ENCODE measurements at places on chromosomes 1 and 21. TPM values are rescaled to one million over a fixed set of nuclear protein-coding genes. Genes with fewer than 3 reads are reported as not detected.

Gene LGR6
- total RNA-seq: 2.7 TPM

Gene S100A7
- not detected for total RNA-seq

Gene PRRC2C
- 50.0 TPM for total RNA-seq

Gene GCSAML
- 0.34 TPM for total RNA-seq

Gene SPRR2B
- not detected for total RNA-seq

Gene ZYG11A
- total RNA-seq: not detected

Gene GBP2
- total RNA-seq: 6.4 TPM

Gene MMEL1
- 0.83 TPM for total RNA-seq

Gene KRTAP21-2
- not detected for total RNA-seq

Gene CDK18
- 127 TPM for total RNA-seq

Gene CD5L
- total RNA-seq: 1.4 TPM

Gene NBPF26
- total RNA-seq: 7.5 TPM

Gene CYP2J2
- total RNA-seq: 76.4 TPM

Gene RIPPLY3
- not detected for total RNA-seq

Gene TRIM58
- total RNA-seq: 1.3 TPM

Gene ARHGAP29
- total RNA-seq: 31.8 TPM

DNA sequence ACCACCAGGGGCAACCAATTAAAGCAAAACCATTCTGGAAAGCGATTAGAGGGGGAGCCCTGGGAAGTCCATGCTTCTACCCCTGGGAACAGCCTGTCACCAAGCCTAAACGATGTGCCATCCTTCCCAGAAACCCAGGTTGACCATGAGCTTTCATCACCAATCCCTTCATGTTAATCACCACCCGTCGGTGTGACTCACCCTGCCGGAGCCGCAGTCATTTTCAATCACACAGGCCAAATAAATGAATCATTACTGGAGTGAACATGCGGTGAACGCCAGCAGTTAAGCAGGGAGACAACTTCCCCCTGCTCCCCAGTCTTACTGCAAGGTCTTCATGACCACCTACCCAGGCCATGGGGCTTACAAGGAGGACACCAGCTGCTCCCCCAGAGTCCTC is 308.8 kb downstream of the AJAP1 start:
- DNase-seq: no peak
- no peaks in the 10 kb centered on the region for H3K4me1 ChIP-seq
- no peak overlapping the region for H3K4me3 ChIP-seq
- no peaks in the 10 kb centered on the region for H3K36me3 ChIP-seq

DNA sequence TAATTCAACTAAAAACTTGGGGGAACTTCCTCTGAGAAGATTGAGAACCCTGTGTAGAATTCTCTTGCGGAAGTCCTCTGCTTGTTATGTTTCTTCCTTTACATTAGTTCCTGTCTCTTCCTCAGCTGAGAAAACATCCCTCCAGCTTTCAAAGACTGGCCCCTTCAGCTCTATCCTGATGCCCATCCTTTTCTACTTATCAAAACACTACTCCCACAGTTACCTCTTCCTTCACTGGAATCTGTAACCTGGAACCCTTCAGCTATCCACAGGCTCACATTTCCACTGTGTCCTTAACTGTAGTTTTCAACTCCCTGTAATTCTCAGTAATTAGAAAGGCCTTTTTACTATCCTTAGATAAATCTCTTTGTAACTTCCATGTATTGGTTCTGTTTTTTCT is 6.0 kb upstream of the DEDD start:
- H3K4me1 ChIP-seq: peaks cover 22% of the 10 kb centered on the region
- no peaks in the 10 kb centered on the region for H3K36me3 ChIP-seq
- H3K4me3 ChIP-seq: no peak overlapping the region
- no peaks in the 10 kb centered on the region for H3K27me3 ChIP-seq
- DNase-seq: no peak

- no peak for DNase-seq
- no peak overlapping the region for H3K27ac ChIP-seq
- H3K36me3 ChIP-seq: no peaks in the 10 kb centered on the region
- peaks cover 6% of the 10 kb centered on the region for H3K4me1 ChIP-seq
Observed at GRCh38 chr1:46400421-46400820, 6.3 kb downstream of the FAAH start.

DNA sequence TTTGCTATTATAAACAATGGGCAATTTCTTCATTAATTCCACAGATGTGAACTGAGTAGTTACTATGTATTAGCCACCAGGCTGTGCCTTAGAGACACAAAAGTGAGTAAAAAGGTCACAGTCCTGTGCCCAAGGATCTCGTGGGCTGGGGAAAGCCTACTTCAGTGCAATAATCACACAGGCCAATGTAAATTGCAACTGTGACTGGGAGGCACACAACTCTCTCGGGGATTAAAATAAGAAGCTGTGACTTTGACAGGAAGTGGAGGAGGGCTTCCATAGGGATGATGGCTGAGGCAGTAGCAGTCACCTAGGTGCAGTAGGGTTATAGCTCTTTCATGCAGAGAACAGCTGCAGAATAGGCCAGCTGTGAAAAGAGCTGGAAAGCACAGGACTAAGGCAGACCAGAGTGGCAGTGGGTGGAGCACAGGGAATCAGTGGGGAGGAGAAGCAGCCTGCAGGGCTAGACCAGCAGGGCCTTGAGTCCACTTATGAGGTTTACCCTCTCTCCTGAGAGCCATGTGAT is 121.9 kb downstream of the MAB21L3 start:
- no peaks in the 10 kb centered on the region for H3K27me3 ChIP-seq
- no peak overlapping the region for H3K4me3 ChIP-seq
- H3K36me3 ChIP-seq: no peaks in the 10 kb centered on the region
- no peaks in the 10 kb centered on the region for H3K4me1 ChIP-seq

DNA sequence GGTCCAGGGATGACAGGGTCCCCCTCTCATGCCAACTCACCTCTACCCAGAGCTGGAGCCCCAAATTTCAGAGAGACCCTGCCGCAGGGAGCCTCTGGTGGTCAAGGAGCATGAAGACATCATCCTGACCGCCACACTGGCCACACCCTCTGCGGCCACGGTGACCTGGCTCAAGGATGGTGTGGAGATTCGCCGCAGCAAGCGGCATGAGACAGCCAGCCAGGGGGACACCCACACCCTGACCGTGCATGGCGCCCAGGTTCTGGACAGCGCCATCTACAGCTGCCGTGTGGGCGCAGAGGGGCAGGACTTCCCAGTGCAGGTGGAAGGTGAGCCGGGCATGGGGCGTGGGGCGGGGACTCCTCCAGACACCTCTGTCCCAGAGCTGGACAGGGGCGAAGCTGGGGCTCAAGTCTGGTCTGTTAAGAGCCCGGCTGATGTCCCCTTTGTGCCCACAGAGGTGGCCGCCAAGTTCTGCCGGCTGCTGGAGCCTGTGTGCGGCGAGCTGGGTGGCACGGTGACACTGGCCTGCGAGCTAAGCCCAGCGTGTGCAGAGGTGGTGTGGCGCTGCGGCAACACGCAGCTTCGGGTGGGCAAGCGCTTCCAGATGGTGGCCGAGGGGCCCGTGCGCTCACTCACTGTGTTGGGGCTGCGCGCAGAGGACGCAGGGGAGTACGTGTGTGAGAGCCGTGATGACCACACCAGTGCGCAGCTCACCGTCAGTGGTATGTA is 66.0 kb downstream of the OBSCN start:
- no peaks in the 10 kb centered on the region for H3K27me3 ChIP-seq
- no peak overlapping the region for H3K4me3 ChIP-seq
- H3K4me1 ChIP-seq: no peaks in the 10 kb centered on the region
- no peak overlapping the region for H3K27ac ChIP-seq
- peak; percentile 24 for DNase-seq

- peaks cover 27% of the 10 kb centered on the region for H3K4me1 ChIP-seq
- H3K27ac ChIP-seq: no peak overlapping the region
- DNase-seq: no peak
- H3K36me3 ChIP-seq: no peaks in the 10 kb centered on the region
- H3K27me3 ChIP-seq: no peaks in the 10 kb centered on the region
Observed at GRCh38 chr1:41452704-41453290, 31.7 kb downstream of the EDN2 start.

- DNase-seq: peak; percentile 21
- no peaks in the 10 kb centered on the region for H3K4me1 ChIP-seq
- no peak overlapping the region for H3K4me3 ChIP-seq
- no peak overlapping the region for H3K27ac ChIP-seq
- peaks cover 100% of the 10 kb centered on the region for H3K36me3 ChIP-seq
- no peaks in the 10 kb centered on the region for H3K27me3 ChIP-seq
Observed at GRCh38 chr1:113109908-113110554, 37.0 kb downstream of the LRIG2 start.

DNA sequence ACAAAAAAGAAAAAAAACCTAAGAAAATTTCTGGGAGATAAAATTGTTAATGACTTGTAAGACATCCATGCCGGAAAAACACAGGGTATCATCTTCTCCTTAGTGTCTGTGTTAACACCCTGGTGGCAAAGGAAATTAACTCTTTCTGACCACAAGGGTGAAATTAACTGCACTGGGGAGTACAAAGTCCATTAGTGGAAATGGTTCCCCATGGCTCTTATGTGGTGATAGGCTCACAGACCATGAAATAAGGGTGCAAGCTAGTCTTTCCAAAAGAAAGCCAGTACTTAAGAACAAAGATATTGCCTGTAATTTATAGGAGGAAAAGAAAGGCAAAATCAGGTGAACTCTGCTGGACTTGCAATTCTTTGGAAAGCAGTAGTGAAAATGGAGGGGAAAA is 185.4 kb downstream of the LRRIQ3 start:
- no peak for DNase-seq
- H3K27ac ChIP-seq: no peak overlapping the region
- no peaks in the 10 kb centered on the region for H3K36me3 ChIP-seq

GRCh38 chr21:16597753-16598152 is 868.0 kb downstream of the USP25 start:
- no peak for DNase-seq
- no peaks in the 10 kb centered on the region for H3K27me3 ChIP-seq
- H3K27ac ChIP-seq: no peak overlapping the region
- H3K4me3 ChIP-seq: no peak overlapping the region
- no peaks in the 10 kb centered on the region for H3K36me3 ChIP-seq

- H3K4me1 ChIP-seq: no peaks in the 10 kb centered on the region
- no peak overlapping the region for H3K4me3 ChIP-seq
- no peak for DNase-seq
- no peaks in the 10 kb centered on the region for H3K27me3 ChIP-seq
- H3K36me3 ChIP-seq: no peaks in the 10 kb centered on the region
Observed at GRCh38 chr1:24909388-24909898, 20.6 kb downstream of the RUNX3 start.

DNA sequence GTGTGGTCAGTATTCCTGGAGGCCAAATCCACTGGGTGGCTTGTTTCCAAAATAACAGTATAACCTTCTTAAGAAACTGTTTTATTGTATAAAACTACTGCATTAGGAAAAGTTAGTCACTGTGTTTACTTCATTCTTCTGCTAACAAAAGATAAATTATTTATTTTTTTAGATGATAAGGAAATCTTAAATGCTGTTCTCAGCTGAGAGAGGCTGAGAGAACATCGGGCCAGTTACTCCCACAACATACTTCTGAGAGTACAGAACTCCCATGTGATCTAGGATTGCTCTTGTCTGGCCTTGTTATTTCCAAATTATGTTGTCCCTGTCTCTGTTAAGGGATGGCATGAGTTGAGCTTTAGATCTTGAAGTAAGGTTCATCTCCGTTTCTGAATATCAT is 96.7 kb upstream of the CXADR start:
- no peak for DNase-seq
- no peak overlapping the region for H3K4me3 ChIP-seq
- H3K27me3 ChIP-seq: no peaks in the 10 kb centered on the region
- H3K27ac ChIP-seq: no peak overlapping the region
- H3K36me3 ChIP-seq: no peaks in the 10 kb centered on the region

GRCh38 chr1:181812208-181812607 is 249.3 kb downstream of the ZNF648 start:
- H3K27me3 ChIP-seq: no peaks in the 10 kb centered on the region
- no peaks in the 10 kb centered on the region for H3K4me1 ChIP-seq
- no peaks in the 10 kb centered on the region for H3K36me3 ChIP-seq
- no peak for DNase-seq
- no peak overlapping the region for H3K4me3 ChIP-seq
- H3K27ac ChIP-seq: no peak overlapping the region

DNA sequence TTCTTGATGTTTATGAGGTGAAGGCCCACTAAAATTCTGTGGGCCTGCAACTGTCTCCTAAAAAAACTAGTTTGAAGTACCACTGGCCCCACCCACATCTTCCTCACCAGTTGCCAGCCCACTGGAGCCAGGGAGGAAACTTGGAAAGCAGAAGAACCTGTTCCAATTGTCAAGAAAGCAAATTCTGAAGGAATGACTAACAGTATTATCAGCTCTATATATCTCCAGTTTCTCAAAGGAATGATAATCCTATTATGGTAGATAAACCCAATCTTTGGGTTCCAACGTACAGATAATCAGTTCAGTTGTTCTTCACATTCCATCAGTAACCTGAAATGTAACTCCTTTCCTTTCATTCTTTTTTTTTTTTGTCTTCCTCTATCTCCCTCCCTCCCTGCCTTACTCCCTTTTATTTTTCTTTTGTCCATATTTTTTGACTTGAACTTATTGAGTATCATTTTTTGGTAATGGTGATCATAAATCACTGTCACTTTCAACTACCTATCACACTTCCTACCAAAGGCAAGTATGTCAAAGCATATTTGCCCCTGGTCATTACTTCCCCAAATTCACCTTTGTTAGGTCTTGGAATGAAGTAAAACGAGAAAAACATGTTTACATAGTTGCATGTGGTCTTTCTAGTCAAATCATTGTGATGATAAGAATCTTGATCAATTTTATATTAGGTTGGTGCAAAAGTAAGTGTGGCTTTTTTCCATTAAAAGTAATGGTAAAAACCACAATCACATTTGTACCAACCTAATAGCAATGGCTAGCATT is 943.4 kb downstream of the TTLL7 start:
- H3K27me3 ChIP-seq: no peaks in the 10 kb centered on the region
- no peak overlapping the region for H3K27ac ChIP-seq
- H3K36me3 ChIP-seq: no peaks in the 10 kb centered on the region
- H3K4me1 ChIP-seq: no peaks in the 10 kb centered on the region
- no peak overlapping the region for H3K4me3 ChIP-seq

DNA sequence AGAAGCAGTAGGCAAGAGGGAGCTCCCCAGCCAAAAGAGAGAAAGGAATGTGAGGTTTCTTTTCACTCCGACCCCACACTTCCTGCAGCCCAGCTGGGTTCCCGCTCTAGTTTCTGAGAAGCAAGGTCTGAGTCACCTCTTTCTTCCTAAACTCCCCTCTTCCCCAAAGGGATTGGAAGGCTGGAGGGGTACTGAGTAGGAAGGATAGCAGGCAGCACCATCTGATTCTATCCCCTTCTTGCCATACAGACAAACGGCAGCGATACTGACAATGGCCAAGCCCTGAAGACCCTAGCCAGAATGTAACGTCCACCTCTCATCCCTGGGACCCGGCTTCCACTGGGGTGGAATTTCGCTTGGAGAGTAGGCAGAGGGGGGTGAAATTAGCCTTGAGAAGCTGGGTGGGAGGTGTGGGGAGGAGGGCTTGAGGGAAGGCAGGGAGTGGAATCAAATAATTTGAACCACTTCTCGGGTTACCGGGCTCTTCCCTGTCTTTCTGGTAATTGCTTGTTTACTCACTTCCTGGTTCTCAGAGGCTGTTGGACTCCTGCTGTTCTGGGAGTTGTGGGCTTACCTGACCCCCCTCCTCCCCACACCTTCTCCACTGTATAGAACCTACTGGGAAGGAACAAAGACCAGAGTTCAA is 13.2 kb downstream of the IER5 start:
- H3K4me1 ChIP-seq: peaks cover 66% of the 10 kb centered on the region
- peak overlapping the region; percentile 52 for H3K27ac ChIP-seq
- no peak overlapping the region for H3K4me3 ChIP-seq

Measured in heart left ventricle (tissue), 16 donors.